HT1080 (cell line): ENCODE measurements at places on chromosomes 2 and 18. TPM values are rescaled to one million over a fixed set of nuclear protein-coding genes. Genes with fewer than 3 reads are reported as not detected.

DNA sequence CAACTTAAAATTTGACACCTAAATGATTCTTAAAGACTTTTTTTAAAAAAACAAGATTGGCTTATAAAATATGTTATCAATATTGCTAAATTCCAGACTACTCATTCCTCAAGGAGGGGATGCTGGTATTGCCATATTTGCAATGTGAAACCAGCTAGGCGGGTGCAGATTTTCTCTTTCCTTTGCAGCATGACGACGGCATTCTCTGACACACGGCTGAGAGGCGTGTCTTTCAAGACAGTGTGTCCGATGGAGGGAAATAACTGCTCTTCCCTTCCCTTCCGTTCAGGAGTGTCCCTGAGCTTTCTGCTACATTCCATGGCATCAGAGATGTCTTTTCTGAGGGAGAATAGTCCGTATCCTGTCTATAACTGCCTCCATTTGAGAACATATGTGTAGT is 38.2 kb upstream of the CNGA3 start:
- DNase-seq: peak; percentile 17

DNA sequence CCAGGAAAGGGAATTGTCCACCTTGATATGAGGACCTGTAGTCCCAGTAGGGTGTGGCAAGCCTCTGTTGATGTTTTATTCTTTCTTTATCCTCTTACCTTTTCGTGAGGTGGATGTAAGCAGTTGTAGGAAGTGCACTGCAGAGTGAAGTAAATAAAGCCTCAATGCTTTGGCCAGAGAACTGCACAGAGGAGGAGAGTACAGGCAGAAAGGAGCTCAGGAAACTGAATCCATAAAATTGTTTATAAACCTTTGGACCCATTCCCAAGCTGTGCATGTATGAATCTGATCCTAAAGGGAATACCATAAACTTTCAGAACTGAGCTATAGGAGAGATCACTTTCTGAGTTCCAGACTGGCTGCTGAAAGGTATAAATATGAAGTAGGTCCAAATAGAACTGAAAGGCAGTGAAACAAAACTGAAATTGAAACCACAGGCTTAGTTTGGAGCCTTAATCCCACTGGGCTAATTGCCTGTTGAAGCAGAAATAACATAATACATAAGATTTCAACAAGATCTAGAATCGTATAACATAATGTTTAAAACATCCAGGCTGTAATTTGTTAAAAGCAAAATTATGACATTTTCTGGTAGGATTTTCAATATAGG is 17.9 kb upstream of the SLC9A4 start:
- no peak for DNase-seq

- peak; percentile 65 for DNase-seq
These were observed 86.2 kb upstream of the CCDC195 start for GRCh38 chr2:224802407-224802806.

DNA sequence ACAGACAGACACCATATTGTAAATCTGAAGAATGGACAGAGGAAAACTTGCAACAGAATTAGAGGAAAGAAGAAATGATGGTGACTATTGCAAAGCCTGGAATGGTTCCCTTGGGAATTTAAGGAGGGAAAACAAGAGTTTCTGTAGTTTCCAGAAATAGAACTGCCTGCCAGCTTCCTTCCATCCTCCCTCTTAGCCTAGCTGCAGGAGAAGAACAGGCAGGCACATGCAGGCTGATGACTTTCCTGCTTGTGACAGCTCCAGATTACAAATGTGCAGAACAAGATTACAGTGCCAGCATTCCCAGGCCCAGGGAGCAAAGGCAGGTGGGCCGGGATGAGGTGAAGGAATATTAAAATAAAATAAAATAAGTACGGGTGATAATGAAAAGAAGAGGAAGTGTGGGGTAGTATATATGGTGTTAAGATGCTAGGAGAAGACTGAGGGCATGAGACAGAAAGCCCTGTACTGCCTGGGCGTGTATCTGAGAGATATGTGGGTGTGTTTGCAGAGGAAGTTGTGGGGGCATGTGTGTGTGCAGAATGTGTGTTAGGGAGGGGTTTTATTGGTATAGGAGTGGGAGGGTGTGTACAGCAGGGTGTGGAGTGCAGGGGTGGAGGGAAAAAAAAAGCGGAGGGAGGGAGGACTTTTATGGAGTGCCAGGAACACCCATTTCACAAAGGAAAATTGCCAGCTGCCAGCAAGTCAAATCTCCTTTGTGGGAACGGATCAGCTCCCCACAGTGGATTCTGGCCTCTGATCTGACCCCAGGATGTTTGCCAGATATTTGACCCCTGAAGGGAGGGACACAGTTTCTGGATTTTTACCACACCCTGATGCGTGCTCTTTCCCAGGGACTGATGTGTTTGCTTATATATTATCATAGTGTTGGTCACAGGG is 43.9 kb upstream of the NEMP2 start:
- DNase-seq: no peak

DNA sequence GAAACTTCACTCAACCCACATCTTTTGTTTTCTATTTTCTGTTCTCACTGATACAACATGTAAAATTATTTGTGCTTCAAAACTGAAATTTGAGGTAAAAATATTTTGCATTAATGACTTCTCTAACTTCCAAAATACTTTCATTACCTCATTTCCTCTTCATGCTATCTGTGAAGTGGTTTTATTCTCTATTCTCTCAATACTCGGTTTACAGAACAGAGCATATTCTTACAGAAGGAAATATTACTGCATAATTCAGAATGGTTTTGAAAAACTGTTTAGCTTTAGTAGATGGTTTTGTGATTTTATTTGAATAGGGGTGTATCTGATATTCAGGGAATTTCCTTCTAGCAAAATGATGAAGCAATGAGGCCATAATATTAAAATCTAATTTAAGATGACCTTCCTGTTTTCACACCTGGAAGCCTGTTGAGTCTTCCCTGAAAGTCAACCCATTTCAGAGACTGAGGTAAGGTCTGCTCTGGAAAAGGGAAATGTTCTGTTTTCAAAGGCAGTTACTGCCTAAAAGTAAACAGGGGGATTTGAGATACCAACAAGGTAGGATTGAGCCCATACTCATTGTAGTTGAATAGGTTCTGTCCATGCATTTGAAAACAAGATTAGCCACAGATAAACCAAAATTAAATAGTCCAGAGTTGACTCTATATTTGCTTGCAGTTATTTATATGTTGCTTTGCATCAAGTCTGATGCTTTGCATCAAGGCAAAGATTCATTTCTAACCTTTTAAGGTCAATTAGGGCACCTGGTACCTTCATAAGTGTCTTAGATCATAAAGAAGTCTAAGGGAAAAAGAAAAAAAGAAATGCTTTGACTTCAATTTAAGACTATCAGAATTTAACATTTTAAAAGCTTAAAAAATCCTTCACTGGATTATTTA is 50.8 kb upstream of the PEX13 start:
- DNase-seq: no peak

- no peak for DNase-seq
These were observed 126.4 kb upstream of the HNMT start for GRCh38 chr2:137837830-137838229.

- no peak for DNase-seq
These were observed 284.1 kb downstream of the SLC4A3 start for GRCh38 chr2:219911541-219911940.

GRCh38 chr18:22505141-22505591 is 87.5 kb upstream of the CTAGE1 start:
- peak; percentile 15 for DNase-seq

DNA sequence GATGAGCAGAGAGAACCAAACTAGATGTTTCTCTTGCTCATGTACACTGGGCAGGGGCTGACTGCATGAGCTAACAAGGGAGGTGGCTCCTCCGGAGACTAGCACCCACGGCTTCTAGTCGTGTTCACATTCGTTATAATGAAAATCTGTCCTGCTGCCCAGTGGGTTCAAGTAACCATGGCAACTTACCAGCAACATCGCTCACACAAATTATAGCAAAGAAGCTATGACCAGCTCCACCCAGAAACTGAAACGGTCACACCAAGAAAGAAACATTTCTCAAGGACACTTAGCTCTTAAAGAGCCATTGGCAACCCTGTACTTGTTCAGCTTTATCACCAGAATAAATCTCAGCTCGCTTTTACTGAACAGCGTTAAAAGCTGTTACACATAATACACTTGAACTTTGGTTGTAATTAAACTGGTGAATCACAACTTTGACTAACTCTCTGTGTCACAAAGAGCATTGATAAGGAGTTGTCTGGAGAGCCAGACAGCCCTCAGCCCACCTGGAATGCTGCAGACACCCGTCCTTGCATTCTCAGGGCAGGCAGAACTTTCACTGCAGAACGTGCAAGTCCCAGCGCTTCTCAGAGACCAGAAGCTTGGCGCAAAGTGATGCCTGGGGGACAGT is 141.2 kb downstream of the PID1 start:
- no peak for DNase-seq

- peak; percentile 18 for DNase-seq
These were observed 33.5 kb downstream of the LOXHD1 start for GRCh38 chr18:46623541-46623940.

GRCh38 chr2:4130651-4131050 is 427.3 kb downstream of the DCDC2C start:
- no peak for DNase-seq

DNA sequence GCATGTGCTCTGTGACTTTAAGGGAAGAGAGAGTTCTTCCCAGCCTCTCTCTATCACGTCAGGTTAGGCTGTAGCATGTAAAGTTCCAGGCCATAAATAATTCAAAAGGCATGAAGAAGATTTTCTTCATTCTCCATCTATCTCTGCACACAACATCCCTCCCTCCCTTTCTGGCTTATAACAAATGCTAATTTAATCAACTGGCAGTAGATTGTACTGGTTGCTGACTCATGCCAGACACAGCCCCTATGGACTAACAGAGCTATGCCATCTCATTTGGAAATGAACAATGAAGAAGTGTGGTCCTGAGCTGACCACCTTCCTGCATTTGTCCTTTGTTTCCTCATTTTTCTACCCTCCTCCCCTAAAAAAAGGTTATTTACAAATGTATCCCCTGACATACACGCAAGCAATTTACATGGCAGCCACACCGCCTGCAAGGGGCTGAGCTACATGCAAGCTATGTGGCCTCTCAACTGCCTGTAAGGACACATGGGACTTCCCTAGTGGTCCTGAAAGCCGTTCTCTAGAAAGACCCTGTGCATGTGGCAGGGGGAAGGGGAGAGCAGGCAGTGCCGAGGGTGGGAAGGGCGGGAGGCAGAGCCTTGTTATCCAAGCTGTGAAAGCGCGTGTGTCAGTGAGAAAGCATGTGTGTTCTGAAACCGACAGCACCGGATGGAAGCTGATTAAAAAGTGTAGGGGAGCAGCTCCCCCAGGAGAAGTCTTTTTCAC is 90.9 kb upstream of the KLF7 start:
- DNase-seq: peak; percentile 25

GRCh38 chr2:188675391-188676009 is 298.7 kb upstream of the COL3A1 start:
- DNase-seq: peak; percentile 59

- no peak for DNase-seq
These were observed 89.9 kb downstream of the OXER1 start for GRCh38 chr2:42673989-42674579.

DNA sequence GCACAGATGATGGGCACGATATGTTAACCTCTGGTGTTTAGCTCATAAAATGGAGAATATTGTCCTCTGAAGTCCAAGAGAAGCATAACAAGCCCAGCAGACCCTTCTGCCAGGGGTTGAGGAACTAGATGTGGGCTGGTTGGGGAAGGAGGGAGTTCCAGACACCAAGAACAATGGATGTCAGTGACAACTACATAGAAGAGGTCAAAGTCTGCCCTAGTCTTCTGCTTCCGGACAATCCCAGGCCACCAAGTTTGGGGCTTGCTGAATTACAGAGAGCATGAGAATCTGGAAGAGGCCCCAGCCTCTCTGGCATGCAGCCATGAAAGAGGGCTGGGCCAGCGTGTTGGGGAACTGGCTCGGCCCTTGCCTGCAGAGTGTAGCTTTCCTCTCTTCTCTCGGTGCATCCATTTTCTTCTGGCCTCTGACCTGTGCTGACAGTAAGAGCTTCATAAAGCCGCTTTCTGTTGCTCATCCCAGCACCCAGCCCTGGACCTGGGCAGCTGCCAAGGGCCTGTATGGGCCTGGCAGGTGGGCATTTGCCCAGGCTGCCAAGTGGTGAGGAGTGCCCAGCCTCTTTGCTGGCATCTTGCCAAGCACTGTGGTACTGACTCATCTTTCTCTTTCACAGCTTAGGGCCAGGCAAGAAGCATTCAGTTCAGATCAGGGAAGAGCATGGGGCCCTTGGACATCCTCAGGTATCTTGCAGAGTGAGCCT is 14.6 kb upstream of the LAPTM4A start:
- DNase-seq: peak; percentile 95

DNA sequence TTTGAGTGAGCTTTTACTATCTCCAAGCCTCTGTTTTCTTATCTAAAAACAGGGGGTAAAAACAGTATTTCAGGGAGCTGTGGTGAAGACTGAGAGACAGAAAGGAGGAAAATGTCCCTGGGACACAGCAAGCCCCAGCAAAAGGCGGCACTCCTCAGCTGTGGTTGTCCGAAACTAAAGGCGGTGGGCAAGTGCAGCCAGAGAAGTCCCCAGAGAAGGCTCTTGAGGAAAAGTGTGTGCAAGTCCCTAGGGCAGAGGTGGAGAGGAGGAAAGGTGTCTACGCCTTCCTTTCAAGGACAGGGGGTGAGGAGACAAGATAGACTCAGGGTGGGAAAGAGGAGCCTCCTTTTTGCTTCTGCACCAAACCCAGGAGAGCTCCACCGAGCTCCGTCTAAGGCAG is 45.5 kb downstream of the CYP27C1 start:
- DNase-seq: no peak

- DNase-seq: peak; percentile 73
These were observed 54.3 kb downstream of the CDK15 start for GRCh38 chr2:201860636-201861066.

DNA sequence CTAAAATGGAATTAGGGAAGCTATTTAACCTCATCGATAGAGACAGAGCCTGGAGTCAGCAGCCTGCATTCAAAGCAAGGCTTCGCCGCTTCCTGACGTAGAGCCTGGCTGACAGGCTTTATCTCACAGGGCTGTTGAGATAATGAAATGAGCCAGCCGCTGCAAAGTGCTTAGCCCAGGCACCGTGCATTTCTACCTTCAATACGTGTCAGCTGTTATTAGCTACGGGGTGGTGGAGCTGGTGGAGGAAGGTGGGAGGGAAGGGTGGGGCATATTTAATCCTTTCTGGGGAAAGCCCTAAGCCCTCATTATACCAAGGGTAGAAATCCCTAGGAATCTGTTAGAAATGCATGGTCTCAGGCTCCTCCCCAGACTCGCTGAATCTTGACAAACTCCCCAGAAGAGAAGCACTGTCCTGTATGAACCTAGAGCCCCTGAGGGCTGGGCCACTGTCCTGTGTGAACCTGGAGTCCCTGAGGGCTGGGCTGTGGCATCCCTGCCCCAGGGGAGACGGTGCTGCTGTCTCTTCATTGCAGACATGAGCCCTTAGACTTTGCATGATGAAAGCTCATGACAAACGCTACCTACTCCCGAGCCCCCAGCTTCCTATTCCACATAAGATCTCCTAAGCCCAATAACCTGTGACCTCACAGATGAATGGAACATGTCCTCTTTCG is 72.4 kb downstream of the ALPK2 start:
- DNase-seq: no peak

DQX1 gene
- 0.13 and 0.18 TPM in 2 replicates for total RNA-seq

RAD51AP2 gene
- total RNA-seq: not detected in 2 replicates

PPP1R1C gene
- total RNA-seq: not detected in 2 replicates

FNDC4 gene
- 0.88 and 1.2 TPM in 2 replicates for total RNA-seq

PLEKHB2 gene
- total RNA-seq: 103 and 110 TPM in 2 replicates

SERPINB12 gene
- total RNA-seq: not detected in 2 replicates

C2orf78 gene
- total RNA-seq: not detected in 2 replicates

EPHA4 gene
- 3.8 and 4.2 TPM in 2 replicates for total RNA-seq

MC4R gene
- not detected in 2 replicates for total RNA-seq

LIPG gene
- total RNA-seq: 0.43 and 0.53 TPM in 2 replicates

DPYSL5 gene
- 0.11 and 0.23 TPM in 2 replicates for total RNA-seq

SH3BP4 gene
- total RNA-seq: 17.3 and 20.2 TPM in 2 replicates
